ENCODE measurements at places on chromosomes 16 and 17.

DNA sequence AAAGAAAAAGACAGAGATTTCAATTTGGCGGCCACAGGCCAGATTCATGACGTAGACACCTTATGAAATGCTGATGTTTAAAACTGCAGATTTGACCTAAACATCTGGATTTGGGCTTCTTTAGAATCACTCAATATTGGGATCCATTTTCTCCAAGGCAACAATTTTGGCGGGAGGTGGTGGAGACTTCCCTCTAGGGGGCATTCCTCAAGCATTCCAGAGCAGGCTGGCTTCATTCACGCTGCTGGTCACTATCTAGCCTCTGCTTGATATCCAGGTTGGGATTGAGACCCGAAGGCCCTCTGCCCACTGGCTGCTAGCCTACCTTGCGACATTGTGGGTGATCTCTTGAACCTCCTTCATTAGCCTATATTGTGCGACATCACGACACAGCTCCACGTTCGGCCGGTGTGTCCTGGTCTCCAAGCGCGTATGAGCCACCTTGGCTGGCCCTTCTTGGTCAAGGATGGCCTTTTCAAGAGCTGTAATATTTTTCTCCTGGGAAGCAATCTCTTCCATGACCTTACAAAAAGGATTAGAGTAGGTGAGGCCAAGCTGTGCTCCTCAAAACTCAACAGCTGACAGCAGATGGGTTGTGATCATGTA lies 24.5 kb downstream of the FBXO39 start:
- no peak for DNase-seq

DNA sequence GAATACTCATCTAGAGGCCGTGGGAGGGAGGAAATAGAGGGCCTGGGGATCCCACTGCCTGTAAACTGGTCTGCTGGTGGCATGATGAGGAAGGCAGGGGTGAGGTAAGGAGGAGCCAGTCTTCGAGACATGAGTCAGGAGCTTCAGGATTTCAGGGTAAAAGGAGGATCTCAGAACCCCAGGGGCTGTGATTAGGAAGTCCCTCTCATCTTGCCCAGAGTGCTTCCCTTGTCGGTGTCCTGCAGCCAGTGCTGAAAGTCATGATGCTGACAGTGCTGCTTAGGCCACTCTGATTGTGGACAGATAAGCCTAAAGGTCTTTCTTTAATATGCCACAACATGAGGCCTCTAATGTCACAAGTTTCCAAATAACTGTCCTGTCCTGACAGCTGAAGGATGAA lies 29.6 kb downstream of the COG4 start:
- DNase-seq, result no peak

GRCh38 chr16:81599034-81599744 lies 154.6 kb downstream of the CMIP start:
- DNase-seq, result no peak

DNA sequence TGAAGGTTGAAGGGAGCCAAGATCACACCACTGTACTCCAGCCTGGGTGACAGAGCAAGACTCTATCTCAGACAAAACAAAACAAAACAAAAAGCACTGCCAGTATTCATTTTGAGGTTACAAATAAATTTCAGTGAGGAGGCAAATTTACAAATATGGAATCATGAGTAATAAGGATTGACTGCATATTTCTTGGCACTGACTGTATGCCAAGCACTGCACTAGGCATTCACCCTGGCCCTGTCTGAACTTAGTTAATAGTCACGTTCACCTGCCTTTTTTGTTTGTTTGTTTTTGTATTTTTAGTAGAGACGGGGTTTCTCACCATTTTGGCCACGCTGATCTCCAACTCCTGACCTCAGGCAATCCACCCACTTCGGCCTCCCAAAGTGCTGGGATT lies 5.1 kb downstream of the LDAF1 start:
- DNase-seq, result no peak

DNA sequence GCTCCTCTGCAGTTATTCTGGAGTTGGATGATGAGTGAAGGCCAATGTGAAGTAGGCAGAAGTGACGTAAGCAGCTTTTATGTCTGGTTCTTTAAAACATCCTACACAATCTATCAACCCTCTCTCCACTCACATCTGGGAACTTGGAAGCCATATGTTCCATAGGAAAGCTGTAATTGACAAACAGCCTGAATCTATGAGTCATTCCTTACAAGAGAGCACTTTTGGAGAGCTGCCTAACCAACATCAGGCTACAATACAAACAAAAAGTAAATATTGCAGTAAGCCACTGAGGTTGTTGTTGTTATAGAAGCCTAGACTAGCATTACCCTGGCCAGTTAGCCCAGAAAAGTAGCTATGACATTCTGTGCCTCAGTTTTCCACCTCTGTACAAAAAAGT lies 5.9 kb downstream of the CCL7 start:
- peak; percentile 88 for DNase-seq

DNA sequence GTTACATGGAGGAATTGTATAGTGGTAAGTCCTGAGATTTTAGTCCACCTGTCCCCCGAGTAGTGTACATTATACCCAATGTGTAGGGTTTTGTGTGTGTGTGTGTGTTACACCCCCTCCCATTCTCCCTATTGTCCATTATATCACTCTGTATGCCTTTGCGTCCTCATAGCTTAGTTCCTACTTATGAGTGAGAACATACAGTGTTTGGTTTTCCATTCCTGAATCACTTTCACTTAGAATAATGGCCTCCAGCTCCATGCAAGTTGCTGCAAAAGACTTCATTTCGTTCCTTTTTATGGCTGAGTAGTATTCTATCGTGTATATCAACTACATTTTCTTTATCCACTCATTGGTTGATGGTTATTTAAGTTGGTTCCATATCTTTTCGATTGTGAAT lies 635 bp upstream of the FA2H start:
- no peak for DNase-seq

- DNase-seq, result no peak
Observed at GRCh38 chr17:29010586-29010985, 4.8 kb upstream of the SEZ6 start.

- DNase-seq, result no peak
Observed at GRCh38 chr16:90000733-90001427, 18.4 kb downstream of the DBNDD1 start.

Data from skeletal muscle cell (primary cell).